Mesangial cell (primary cell): ENCODE measurements at places on chromosomes 16 and 17. TPM values are rescaled to one million over a fixed set of nuclear protein-coding genes. Genes with fewer than 3 reads are reported as not detected.

Gene HOXB4
- 1.5 and 4.1 TPM in 2 replicates for total RNA-seq

Gene CMTM2
- 0.13 and 1.3 TPM in 2 replicates for total RNA-seq

Gene CPHXL2
- total RNA-seq, result not detected in 2 replicates

Gene MYO1C
- 139 and 153 TPM in 2 replicates for total RNA-seq

Gene HOXB1
- not detected in 2 replicates for total RNA-seq

Gene LPO
- total RNA-seq, result not detected in 2 replicates

Gene SLC47A1
- 0.33 and 3.7 TPM in 2 replicates for total RNA-seq

Gene BCAR1
- total RNA-seq, result 148 and 190 TPM in 2 replicates

Gene TAT
- not detected in 2 replicates for total RNA-seq

Gene RND2
- total RNA-seq, result 0.33 and 1.0 TPM in 2 replicates

Gene MED1
- 20.4 and 21.7 TPM in 2 replicates for total RNA-seq

Gene LRRC36
- 0.16 TPM in 1 of 2 replicates, not detected in the other for total RNA-seq

Gene SLC13A2
- not detected in 2 replicates for total RNA-seq

Gene CA10
- not detected in 2 replicates for total RNA-seq
